ENCODE measurements at places on chromosomes 5 and 9.

DNA sequence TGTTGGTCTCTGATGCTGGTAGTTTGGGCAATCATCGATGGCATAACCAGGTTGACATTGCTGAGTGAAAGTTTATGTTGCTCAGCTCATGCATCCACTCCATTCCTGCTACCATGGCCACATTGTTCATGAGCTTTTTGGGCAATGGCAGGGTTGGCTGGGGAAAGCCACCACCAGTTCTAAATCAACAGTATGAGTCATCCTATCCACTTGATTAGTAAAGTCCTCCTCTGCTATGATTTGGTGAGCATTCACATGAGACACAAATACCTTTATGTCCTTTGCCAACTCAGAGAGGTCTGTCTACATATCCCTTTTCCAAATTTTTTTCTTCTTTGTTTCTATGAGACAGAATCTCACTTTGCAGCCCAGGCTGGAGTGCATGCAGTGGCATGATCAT is 129.7 kb upstream of the FBN2 start:
- DNase-seq: no peak

GRCh38 chr9:114518120-114518519 is 12.8 kb upstream of the WHRN start:
- no peak for DNase-seq

DNA sequence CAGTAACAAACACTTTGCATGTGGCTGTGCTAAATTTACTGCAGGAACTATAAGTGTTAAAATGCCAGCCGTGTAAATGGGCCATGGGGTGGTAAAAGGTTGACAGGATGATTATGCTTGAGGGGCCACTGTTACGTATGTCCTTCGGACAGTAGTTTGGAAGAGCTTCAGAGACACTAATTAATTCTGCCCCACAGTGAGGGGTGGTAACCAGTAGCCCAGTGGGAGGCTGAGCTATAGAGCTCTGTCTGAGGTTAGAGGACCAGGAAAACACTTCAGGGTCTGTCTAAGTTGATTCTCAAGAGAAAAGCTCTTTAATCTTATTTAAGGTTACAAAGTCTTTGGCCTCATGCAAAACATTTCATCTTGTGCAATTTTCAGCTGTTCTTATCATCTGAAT is 176.6 kb downstream of the DMRTA1 start:
- no peak for DNase-seq

GRCh38 chr9:134372581-134373267 is 46.5 kb downstream of the RXRA start:
- no peak for DNase-seq

GRCh38 chr5:626850-627249 is 14.7 kb downstream of the CEP72 start:
- DNase-seq: no peak

- no peak for DNase-seq
Measured at GRCh38 chr5:393846-394275, 49.1 kb upstream of the EXOC3 start.

GRCh38 chr5:180648658-180649296 is 623 bp downstream of the FLT4 start:
- peak; percentile 34 for DNase-seq

DNA sequence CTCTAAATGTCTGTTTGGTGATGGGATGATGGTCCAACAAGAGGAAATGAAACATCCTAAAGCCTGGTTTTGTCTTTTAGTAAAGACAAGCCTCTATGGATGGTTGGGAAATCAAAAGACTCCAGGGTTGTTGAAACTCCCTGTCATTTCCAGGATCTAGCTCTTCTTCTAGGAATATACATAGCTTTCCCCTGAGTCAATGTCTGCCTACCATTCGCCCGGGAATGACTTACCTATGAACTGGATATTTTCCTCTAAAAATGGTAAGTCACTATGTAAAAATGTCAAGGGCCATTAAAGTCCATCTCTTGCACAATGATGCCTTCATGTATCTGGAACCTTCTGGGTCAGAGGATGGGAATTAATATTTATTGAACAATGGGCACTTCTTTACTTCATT is 11.1 kb upstream of the KIF12 start:
- DNase-seq: no peak

DNA sequence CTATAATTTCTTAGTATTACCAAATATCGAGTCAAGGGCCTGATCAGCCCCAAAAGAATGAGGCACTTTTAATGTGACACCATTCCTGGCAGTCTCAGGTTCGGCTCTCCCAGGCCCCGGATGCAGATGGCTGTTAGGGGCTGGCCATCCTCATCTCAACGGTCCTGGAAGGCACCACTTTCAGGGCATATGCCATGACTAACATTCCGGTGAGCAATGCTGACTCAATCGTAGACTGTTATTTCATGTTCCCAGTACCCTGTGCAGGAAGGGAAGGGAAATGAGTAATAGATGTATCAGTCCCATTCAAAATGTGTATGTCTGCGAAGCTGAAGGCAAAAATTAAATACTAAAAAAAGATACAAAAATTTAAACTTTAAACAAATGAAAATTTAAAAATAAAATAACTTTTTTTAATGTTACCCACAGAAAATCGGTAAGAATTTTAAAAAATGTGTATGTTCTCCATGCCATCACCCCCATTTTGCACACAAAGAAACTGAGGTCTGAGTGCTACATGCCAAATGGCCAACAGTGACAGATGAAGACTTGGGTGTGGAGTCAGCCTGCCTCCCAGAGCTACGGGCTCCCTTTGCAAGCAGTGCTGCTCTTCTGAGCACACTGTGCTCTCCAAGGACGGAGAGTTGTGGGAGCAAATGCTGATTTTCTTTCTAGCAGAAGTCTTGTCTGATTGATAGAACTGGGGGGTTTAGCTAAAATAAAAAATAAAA is 79.0 kb downstream of the GLDC start:
- DNase-seq: peak; percentile 51

DNA sequence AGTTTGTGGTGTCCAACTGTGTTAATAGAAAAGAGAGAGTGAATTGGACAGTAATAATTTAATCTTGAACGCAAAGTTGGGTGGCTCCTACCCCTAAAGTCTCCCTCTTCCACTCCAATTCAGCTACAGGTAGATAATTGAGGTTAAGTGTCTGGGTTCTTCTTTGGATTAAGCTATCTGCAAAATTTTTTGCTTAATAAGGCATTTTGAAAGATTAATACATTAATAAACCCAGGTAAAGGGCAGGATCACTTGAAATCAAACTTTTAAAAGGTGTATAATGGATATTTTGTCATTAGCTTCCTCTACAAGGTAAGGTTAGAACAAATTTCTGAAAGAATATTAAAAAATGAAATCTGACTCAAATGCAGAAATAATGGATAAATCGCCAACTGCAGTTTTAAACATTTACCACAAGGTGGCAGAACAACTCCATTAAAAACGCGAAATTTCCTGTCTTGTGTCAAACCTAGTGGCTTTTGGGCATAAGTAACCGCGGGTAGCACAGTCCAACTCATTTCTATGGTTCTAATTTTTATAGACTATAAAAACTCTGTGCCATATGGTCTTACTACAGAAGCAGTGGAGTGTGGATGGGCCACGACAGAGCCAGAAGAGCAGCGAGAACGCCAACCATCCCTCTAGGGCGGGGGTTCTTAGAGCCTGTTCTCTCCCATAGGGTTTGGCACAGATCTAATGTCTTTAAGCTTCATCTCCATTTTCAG is 276.5 kb downstream of the ARHGEF28 start:
- no peak for DNase-seq

DNA sequence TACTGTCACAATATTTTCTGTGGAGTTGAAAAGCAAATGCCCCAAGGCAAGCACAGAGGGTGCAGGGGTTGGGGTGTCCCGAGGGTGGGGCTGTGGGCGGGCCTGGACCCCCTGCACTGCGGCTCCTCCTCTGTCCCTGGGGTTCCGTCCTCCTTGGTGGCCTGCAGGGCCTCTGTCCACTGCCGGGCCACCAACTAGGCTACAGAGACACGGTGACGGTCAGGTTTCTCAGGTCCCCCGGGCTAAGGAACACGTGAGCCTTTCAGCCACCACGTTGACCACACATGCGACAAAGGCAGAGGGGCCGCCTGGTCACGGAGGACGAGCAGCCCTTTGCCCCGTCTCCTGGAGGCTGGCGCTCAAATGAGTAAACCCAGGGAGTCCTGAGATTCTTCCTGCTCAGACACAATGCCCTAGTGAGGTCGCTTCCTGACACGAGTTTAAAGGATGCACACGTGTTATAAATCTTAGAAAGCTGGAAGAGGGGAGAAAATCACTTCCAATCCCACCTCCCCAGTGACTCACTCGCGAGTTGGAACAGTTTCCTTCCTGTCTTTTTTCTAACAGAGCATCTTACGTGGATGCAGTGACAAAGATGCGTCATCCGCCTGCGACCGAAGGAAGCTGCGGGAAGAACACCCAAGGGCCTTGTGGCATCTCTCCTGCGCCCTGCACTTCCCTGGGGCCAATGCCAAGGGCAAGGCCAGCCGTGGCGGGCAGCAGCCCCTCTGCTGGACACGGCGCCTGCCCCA is 24.8 kb upstream of the OBP2B start:
- DNase-seq: no peak

DNA sequence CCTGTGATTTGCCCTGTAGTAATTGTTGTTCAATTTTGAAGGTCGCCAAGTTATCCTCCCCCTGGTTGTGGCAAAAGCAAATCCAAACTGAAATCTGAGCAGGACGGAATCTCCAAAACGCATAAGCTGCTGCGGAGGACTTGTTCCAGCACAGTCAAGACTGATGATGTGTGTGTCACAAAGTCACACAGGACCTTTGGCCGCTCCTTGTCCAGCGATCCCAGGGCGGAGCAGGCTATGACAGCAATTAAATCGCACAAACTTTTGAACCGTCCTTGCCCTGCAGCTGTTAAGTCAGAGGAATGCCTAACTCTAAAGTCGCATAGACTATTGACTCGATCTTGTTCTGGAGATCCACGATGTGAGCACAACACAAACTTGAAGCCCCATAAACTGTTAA is 128.4 kb downstream of the PARP8 start:
- no peak for DNase-seq

DNA sequence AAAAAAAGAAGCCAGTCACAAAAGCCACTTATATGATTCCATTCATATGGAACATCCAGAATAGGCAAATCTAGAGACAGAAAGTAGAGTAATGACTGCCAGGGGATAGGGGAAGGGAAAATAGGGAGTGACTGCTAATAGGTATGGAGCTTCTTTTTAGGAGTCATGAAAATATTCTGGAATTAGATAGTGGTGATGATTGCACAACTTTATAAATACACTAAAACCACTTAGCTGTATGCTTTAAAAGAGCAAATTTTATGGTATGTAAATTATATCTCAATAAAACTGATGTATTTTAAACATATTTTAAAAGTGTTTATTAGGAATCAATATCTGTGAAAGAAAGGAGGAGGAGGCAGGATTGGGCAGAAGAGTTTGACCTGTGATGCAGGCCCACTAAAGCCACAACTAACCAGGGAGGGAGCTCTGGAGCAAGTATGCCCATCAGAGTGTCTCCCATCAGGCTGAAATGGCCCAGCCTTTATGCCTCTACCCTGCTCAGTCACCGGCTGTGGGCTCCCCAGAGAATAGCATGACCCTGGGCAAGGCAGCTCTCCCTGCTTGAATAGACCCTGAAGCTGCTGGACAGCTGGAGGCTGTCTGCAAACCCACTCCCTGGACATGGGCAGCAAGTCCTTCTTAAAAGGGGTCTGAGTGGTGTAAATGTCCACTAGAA is 96.0 kb upstream of the SLC44A1 start:
- DNase-seq: no peak

GRCh38 chr9:130763331-130764171 is 70.0 kb downstream of the EXOSC2 start:
- DNase-seq: no peak

- DNase-seq: no peak
Measured at GRCh38 chr5:59330680-59331079, 562.8 kb downstream of the PDE4D start.

DNA sequence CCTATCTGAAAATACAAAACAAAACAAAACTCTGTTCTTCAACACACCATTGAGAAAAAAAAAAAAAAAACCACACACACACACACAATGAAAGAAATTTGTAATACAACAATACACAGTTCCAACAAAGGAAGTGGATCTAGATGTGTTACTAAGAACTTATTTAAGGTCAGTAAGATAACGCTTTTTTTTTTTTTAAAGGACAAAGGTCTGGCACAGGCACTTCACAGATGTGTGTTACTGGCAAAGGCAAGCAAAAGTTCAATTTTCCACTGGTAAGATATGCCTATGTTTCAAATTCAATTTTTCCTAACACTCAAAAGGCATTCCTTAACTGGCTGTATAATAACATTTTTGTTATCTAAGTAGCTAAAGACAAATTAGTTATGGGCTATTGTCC is 3.6 kb downstream of the RFK start:
- no peak for DNase-seq

DNA sequence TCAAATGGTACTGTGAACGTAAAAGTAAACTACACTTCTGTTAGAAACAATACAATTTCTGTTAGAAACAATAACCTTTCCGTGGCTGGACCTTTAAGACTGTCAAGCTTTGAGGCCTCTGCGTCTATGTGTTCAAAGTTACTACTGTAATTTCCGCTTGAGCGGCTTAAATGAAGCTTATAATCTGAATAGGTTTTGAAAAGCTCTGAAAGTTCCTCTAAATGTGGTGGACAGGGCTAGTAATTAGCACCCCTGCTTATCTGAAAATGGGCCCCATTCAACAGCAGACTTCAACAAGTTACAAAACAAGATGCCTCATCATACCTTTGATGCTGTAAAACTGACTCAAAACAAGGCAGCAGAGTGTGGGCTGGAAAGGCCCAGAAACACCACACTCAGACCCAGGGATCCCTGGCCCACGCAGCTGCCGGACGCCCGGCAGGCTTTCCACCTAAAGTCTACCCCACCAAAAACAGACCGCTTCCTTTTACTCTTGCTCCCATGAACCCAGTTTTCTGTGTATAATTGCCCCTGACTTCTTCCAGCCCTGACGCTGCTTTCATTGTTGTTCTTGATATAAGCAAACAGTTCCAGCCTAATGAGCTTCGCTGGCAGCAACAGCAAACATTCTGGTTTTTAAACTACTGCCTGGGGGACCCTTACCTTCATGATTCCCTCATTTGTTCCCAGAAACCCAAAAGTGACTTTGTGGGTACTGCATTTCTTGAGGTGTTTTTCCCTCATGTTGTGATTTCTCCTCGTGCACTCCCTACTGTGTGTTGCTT is 66.7 kb downstream of the TLE1 start:
- no peak for DNase-seq

GRCh38 chr5:56297851-56298250 is 64.7 kb upstream of the ANKRD55 start:
- no peak for DNase-seq

- DNase-seq: no peak
Measured at GRCh38 chr5:131525805-131526204, 109.2 kb downstream of the RAPGEF6 start.

- DNase-seq: no peak
Measured at GRCh38 chr5:68200288-68200687, 15.3 kb upstream of the PIK3R1 start.

DNA sequence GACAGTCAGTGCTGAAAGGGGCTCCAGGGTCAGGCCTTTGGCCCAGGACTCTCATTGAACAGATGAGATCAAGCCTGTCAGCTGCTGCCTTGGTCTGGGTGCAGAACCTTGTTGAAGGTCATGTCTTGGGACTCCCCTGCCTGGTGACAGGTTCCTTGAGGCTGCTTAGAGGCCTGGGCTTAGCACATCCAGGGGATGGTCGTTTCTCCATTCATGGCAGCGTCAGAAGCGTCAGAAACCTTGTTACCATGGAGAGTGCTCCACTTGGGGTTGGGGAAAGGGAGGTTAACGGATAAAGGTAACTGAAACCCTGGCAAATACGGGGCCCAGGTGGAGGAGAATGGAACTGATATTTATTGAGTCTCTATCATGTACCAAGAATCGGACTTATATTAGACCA is 8.8 kb downstream of the ARPC5L start:
- DNase-seq: no peak

- DNase-seq: no peak
Measured at GRCh38 chr5:95704150-95704549, 21.4 kb upstream of the SPATA9 start.

Data from activated CD4-positive, alpha-beta T cell treated with anti-CD3 and anti-CD28 coated beads, Interleukin-2, amount 50 U/mL, for 48 hours (primary cell).